ENCODE measurements at places on chromosomes 2 and 18.
A peak's percentile ranks its signal among the peaks of the same experiment; 100 is the strongest.

GRCh38 chr2:192196421-192197194 lies 1.9 kb upstream of the TMEFF2 start:
- no peak for DNase-seq

- no peak for DNase-seq
Observed at GRCh38 chr2:98269830-98270229, 76.4 kb upstream of the CNGA3 start.

GRCh38 chr2:98647636-98648035 lies 39.2 kb downstream of the UNC50 start:
- DNase-seq = no peak

- DNase-seq = peak; percentile 41
Observed at GRCh38 chr18:79870301-79871025, 72.7 kb downstream of the KCNG2 start.

DNA sequence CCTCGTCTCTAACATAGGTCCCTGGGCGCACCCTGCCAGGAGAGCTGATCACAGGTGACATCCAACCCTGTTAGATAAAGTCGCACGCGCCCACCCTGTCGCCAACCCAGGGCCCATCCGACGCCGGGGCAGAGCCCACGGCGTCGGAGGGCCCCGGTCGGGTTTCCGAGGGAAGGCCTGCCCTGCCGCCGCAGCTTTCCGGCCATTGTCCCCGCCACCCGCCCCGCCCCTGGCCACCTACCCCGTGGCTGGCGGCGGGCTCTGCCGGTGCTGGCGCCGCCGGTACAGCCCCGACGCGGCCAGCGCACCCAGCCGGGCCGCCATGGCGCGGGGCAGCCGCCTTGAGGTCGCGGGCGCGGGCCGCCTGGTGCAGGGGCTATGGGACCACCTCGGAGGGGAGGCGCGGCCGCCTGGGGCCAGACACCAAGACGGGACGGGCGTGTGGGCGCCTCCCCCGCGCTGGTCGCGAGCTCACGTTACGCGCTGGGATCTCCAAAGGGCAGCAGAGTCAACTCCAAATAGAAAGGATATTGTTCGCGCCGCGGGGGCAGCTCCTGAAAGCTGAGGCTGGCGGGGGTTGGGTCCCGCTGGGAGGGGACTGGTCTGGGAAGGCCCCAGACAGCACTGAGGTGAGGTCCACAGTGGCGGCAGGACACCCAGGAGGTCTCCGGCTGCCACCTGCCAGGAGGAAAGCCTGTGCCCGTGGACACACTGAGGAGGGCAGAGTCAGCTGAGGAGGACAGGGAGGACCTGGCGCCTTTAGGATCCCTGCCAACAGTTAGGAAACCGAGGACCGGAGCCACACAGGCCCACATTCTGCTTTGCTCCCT lies 11.1 kb downstream of the LIMS2 start:
- DNase-seq = no peak

DNA sequence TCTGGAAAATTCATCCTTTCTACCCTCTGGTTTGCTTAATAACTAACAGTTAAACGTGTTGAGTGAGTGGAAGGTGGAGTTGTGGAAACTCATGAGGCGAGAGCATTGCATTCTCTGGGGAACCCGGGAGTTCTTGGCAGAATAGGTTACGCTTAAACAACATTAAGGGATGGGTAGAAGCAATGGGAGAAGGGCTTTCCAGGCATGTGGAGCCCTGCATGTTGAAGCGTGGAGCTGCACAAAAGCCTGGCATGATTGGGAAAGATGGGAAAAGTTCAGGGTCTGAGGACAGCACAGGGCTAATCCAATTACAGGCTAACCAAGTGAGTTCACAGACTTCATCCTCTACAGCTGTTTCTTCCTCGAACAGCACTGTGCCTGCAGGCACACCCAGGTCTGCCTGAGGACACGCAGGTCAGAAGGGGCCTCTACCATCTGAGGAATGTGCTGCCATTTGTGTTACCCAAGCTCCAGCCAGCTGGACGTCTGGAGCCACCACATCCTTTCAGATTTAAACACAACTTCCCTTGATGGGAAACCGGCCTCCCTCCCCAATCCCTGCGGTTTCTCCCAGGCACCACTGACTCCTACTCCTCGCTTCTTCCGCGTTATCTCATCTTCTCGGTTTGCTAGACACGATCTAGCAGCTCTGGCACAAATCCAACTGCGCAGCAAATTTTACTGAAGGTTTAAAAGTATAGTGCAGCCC lies 164.2 kb downstream of the ANTXR1 start:
- DNase-seq = peak; percentile 41

- no peak for DNase-seq
Observed at GRCh38 chr18:23498117-23498516, 5.2 kb upstream of the RMC1 start.

DNA sequence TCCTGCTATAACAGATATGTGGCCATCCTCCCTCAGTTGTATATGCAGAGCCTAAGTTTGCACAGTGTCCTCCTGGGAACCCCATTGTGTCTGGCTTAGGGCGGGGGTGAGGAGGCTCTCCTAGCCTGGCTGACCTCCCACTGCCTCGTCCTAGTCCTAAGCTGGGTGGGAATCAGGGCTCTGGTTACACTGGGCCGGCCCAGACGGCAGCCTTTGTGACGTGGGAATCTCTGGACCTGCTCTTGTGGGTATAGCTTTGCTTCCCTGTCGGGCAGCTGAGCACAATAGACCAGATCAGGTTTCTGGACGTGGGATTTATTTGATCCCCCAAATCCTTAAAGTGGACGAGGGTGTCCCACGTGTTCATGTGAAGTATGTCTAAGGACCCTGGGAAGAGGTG lies 2.9 kb downstream of the ACKR3 start:
- no peak for DNase-seq

DNA sequence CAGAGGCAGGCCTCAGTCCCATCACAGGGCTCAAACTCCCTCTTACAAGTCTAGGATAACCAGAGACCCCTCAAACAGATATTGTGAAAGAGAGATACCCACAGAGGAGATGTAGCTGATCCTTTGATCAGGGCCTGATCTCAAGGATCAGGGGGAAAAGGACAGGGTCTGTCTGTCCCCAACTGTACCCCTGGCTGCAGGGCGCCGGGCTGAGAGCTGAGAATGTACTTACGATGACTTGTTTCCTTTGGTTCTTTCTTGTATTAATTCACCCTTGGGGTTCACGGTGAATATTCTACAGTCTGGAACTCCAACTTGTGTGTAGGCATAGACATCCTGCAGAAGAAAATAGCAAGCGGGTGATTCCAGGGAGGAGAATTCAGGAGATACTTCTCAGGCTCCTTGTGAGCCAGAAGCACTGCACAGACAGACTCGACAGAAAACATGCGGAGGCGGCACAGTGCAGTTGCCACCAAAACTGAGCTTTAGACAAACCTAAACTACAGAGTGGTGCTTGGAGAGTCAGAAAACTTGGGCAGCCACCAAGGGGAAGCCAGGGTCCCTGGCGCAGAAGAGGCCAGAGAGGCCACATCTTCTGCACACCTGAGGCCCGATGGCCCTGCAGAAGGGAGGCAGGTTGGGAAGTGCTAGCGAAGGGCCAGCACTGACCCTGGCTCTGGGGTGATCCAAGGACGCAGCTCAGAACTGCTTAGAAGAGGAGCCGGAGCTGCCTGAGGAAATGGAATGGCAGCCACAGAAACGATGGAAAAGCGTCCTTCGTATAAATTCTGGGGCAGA lies 73.9 kb downstream of the EMILIN2 start:
- no peak for DNase-seq

- peak; percentile 79 for DNase-seq
Observed at GRCh38 chr2:88350331-88351248, 101.9 kb downstream of the FOXI3 start.

- no peak for DNase-seq
Observed at GRCh38 chr2:220296174-220296573, 668.7 kb downstream of the SLC4A3 start.

- DNase-seq = no peak
Observed at GRCh38 chr2:72841462-72842125, 15.8 kb upstream of the EXOC6B start.

DNA sequence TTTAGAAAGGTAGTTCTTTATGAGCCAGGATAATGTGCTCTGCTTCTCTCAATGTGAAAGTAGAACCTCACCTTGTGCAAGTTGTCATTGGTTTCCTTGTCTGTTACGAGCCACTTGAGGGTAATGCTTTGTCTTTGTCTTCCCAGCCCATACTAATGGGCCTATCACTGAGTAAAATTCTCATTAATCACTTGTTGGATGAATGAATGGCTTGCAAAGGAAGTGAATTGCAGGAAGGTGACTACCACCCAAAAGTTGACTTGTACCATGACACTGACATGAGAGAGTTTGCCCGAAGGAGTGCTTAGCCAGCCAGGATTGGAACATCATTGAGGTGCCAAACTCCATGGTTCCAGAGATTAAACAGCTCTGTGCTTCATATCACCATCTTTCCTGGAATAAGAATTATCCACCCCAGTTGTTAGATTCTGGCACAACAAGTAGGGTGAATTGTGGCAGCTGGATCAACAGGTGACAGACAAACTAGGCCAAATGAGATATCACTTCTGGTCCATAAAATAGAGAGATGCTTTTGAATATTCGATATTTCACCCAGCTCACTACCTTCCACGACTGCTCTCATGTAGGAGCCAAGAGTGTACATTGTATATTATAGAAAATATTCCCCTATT lies 20.5 kb upstream of the CD28 start:
- no peak for DNase-seq

DNA sequence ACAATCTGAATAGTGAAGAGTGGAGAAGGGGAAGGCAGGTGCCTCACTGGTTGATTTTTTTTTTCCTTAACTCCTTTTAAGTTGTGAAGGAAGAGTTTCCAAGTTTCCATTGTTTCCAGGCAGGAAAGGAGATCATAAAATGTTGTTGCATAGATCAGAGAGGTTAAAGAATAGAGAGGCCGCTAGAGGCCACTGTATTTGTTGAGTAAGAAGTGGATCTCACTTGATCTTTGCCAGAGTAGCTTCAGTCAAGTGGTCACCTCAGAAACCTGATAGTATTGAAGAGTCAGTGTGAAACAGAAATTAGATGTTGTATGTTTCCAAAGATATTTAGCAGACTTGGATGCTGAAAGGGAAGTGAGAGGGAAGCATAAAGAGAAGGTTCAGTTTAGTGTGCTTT lies 17.6 kb downstream of the CTNNA2 start:
- DNase-seq = no peak

- no peak for DNase-seq
Observed at GRCh38 chr18:32909798-32910561, 137.2 kb upstream of the KLHL14 start.

DNA sequence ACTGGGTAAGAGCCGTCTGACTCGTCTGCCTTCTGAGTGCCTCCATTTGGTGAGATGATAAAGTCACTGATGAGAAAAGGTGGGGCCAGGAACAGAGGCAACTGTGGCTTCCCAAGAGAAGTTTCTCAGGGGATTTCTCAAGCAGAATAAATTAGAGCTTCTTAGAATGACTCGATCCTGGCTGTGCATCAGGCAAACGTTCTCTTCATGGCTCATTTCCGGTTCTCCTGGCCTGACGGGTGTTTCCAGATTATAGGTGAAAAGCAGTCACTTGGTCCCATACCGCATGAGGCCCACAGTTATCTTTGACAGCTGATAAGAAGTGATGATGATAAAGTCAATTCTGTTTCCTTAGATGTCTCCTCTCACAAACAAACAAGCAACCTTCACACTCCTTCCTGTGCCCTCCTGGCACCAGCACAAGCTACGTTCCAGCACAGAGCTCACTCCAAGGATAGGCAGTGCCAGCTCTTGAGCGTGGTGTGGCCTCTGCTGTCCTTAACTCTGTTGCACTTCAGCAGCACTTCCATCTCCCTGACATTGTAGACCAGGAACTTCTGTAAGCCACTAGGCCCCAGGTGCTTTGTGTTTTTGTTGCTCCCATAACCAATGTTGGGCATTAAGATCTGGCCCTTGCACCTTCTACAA lies 37.8 kb upstream of the KCNF1 start:
- DNase-seq = no peak

GRCh38 chr2:121128741-121129659 lies 156.0 kb downstream of the TFCP2L1 start:
- no peak for DNase-seq

- no peak for DNase-seq
Observed at GRCh38 chr2:73223821-73224220, 9.2 kb downstream of the PRADC1 start.

- no peak for DNase-seq
Observed at GRCh38 chr2:14601156-14601770, 31.3 kb upstream of the LRATD1 start.

- DNase-seq = no peak
Observed at GRCh38 chr18:41969881-41970280, 14.8 kb downstream of the PIK3C3 start.

GRCh38 chr2:215028231-215028630 lies 110.2 kb downstream of the ABCA12 start:
- no peak for DNase-seq

GRCh38 chr2:120403261-120403660 lies 57.3 kb downstream of the INHBB start:
- no peak for DNase-seq

DNA sequence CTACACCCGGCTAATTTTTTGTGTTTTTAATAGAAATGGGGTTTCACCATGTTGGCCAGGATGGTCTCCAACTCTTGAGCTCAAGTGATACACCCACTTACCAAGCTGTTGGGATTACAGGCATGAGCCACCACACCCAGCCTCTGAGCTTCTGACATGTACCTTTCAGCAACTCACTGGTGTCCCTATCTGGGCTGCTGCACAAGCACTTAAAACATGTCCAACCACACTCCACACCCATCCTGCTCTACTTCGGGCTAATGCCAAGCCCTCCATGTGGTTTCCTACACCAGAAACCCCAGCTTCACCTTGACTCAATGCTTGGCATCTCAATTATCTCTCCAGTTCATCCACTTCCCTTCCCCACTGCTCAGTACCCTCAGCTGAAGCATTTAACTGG lies 22.4 kb upstream of the ARMC9 start:
- DNase-seq = no peak

GRCh38 chr2:24045511-24046508 lies 1.4 kb downstream of the WDCP start:
- no peak for DNase-seq

DNA sequence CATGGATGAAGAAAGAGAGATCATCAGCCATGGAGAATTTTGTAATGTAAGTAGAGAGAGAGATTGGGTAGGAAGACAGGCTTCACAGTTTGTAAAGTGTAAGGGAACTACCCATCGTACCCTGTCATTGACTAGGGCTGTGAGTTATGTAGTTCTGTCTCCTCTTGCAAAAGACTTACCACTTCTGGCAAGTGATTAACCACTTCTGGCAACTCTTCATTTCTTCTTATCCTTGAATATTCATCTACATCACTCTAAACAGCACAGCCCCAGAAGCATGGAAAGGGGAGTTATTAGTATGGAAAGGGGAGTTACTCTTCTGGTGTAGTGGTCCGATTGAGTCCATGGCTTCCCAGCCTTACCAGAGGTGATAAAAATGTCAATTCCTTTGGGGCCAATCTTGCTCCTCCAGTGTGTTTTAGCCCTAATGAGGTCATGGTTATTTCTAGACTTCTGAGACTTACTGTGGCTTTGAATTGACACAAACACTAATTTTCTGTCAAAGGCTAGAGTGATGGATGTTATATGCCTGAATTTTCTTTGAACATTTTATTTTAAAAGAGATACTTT lies 52.0 kb downstream of the STAT1 start:
- no peak for DNase-seq

- DNase-seq = no peak
Observed at GRCh38 chr2:147351784-147352183, 493.0 kb upstream of the ACVR2A start.

Measured in SK-N-SH (cell line).